Activated T-helper 1 cell treated with anti-CD3 and anti-CD28 coated beads, Interleukin-2, amount 50 U/mL, for 16 hours (primary cell): ENCODE measurements at places on chromosomes 2 and 18.

DNA sequence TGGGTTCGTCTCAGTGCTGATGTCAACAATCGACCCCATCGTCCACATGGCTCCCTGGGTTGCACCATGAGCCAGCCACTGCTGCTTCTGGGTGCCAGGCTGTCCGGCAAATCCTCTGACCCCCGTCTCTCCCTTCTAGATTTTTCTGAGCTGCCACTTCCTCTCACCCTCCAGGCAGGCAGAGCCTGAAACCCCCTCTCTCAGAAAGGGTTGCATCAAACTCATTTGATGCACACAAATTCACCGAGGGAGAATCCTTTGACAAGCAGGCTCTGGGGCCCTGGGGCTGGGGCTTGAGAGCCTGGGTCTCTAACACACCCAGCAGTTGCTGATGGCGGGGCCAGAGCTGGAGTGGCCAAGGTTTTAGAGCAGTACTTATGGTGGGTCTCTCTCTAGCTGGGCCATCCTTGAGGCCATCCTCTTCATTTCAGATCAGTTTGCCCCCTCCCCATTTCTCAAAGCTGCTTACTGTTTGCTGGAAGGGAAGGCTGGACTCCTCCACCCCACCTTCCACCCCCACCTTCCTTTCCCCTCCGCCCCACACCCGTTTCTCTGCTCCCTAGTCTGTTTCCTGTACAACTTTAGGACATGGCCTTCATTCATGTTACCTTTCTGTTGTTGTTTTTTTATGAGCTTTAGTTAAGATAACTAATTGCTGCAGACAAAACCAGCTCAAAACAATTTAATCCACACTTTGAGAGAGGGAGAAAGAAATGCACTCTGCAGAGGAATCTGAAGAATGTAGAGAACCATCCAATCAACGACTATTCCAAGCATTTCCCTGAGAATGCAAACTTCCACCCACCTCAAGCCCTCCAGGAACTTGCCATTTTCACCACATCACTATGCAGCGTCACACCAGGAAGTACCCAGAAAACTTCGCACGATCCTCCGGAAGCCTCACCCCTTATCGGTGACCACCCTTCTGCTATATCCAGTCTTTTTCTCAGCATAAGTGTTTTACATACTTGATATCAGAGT, 69.5 kb downstream of the ARL4C start:
- no peak for DNase-seq

DNA sequence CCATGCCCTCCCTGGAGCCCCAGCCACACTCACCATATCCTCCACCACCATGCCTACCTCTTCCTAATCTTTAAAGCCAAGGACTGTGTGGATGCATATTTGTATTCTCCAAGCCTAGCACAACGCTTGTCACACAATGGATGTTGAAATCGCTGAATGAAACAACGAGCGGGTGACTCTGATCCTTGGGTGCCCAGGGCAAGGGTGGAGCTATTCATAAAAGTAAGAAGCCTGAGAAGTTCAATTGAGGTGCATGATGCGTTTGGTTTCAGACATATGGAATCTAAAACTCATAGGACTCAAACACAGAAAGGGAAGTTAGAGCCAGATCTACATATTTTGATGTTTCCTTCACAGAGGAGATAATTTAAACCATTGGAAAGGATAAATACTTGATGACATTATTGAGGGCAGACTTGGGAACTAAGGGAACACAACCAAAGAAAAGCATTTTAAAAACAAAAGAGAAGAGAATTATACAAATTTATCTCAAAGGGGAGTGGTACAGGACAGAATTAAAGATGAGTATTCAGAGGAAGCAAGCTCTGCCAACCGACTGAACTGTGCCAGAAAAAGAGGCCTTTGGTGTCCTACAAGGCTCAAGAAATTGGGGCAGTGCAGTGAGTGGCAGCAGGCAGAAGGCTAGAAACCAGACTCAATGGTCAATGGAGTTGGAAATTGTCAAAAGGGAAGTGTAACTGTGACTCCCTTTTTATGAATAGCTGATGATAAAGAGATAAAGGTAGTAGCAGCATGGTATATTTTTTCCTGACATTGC, 200.6 kb upstream of the NCKAP5 start:
- DNase-seq, result no peak

DNA sequence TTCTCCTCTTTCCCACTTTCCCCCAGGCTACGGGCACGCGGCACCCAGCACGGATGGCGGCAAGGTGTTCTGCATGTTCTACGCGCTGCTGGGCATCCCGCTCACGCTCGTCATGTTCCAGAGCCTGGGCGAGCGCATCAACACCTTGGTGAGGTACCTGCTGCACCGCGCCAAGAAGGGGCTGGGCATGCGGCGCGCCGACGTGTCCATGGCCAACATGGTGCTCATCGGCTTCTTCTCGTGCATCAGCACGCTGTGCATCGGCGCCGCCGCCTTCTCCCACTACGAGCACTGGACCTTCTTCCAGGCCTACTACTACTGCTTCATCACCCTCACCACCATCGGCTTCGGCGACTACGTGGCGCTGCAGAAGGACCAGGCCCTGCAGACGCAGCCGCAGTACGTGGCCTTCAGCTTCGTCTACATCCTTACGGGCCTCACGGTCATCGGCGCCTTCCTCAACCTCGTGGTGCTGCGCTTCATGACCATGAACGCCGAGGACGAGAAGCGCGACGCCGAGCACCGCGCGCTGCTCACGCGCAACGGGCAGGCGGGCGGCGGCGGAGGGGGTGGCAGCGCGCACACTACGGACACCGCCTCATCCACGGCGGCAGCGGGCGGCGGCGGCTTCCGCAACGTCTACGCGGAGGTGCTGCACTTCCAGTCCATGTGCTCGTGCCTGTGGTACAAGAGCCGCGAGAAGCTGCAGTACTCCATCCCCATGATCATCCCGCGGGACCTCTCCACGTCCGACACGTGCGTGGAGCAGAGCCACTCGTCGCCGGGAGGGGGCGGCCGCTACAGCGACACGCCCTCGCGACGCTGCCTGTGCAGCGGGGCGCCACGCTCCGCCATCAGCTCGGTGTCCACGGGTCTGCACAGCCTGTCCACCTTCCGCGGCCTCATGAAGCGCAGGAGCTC, 35.4 kb downstream of the KCNK3 start:
- no peak for DNase-seq

DNA sequence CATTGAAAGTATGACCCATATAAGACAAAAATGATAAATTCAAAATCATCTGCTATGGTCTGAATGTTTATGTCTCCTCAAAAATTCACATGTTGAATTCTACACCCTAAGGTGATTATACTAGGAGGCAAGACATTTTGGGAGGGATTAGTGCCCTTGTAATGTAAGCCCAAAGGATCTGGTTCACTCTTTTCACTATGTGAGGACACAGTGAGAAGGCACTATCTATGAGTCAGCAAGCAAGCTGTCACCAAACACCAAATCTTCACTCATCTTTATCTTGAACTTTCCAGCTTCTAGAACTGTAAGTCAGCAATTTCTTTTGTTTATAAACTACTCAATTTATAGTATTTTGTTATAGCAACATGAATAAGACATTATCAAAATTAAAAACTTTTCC, 284.7 kb upstream of the ZC3H15 start:
- no peak for DNase-seq

DNA sequence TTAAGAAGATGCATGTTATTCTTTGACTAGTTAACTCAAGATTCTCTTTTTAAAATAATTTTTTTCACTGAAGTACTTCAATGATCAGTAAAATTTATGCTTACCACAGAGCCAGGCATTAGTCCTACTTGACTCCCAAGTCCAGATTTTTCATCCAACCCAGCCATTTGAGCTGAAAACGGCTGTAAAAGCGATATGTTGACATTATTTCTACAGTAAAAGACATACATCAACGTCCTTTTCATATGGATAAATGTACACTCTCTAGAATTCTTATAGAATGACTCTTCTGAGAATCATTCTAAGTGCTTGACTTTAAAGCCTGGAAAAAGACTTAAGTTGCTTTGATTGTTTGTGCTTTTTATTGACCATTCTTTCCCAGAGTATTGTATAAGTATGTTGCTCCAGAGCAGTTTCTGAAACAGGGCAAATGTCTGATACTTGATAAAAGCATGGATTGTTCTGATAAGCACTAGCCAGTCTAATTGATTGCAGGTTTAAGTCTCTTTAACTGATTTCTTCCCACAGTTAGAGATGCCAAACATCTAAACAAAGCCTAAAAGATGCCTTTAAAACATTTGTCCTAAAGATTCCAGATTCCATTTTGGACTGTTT, 90.9 kb downstream of the COL5A2 start:
- no peak for DNase-seq

GRCh38 chr18:2244641-2245040, 326.7 kb downstream of the METTL4 start:
- no peak for DNase-seq

DNA sequence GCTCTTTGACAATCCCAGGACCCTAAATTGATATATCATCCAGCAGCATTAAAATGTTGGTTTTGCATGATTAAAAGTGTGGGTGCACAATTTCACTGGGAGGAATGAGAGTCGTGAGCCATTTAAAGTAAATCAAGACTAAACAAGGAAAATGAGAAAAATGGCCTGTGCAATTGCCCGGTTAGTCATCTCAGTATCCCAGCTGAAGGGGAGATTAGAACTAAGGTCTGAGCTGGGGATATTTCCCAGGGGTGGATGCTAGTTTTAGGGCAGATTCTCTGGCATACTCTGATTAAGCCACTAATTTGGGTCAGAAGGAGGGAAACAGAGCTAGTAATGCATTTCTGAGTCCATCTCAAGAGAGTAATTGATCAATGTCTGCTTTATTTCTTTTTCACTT, 177.2 kb downstream of the EN1 start:
- no peak for DNase-seq

GRCh38 chr2:72378753-72379348, 231.2 kb upstream of the CYP26B1 start:
- no peak for DNase-seq

DNA sequence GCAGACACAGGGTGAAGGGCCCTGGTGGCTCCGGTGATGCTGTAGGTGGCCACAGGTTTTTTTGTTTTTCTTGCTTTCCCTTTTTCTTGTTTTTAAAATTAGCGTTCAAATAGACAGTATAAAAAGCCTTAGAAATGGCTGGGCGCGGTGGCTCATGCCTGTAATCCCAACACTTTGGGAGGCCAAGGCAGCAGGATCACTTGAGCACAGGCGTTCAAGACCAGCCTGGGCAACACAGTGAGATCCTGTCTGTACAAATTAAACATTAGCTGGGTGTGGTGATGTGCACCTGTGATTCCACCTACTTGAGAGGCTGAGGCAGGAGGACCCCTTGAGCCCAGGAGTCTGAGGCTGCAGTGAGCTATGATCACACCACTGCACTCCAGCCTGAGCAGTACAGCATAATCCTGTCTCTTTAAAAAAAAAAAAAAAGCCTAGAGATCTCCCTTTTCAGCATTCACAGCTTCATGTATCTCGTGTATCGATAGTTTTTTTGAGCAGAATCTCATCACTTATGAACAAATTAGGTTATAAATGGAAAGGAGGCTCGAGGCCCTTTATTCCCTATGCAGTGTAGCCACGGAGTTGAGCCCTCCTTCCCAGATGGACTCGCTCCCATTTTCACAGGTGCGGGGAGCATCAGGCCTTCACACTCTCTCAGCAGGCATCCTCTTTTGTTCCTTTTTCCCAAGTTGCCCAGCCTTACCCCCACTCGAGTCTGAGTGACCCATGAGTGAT, 50.8 kb downstream of the EMILIN2 start:
- DNase-seq, result no peak

DNA sequence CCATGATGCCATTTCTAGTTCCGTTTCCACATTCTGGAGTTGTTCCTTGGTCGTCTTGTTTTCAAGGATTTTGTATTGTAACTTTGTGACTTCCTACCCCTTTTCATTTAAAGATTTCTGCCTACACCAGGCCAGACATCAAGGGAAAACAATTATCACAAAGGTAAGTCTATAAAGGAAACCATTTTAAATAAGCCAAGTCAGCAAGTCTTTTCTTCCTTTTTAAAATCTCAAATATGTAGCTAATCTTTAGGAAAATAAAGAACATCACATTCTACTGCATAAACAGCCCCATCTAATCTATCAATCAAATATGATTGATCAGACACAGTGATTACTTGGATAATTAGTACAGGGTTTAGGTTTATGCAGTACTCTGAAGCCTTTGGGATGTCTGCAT, 35.8 kb upstream of the INSIG2 start:
- no peak for DNase-seq

GRCh38 chr18:57015451-57015850, 131.4 kb upstream of the BOD1L2 start:
- DNase-seq, result no peak

GRCh38 chr18:26506012-26506411, 42.3 kb downstream of the KCTD1 start:
- DNase-seq, result no peak

DNA sequence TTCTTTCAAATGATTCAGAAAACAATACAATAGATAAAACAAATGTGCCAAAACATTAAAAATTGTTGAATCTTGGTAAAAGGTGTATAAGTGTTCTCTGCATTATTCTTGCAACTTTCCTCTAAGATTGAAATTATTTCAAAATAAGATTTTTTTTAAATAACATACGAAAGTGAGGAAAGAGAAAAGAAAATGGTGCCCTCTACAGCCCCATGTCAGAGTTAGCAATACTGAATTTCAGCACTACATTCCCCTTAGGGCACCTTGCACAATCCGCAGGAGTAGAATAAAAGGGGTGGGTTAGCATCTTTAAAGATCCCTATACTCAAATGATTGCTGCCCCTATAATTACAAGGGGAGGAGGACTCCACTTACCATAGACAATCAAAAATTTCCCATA, 433.7 kb downstream of the BCL11A start:
- no peak for DNase-seq

GRCh38 chr2:224038049-224038829, 847 bp downstream of the SERPINE2 start:
- DNase-seq, result no peak

DNA sequence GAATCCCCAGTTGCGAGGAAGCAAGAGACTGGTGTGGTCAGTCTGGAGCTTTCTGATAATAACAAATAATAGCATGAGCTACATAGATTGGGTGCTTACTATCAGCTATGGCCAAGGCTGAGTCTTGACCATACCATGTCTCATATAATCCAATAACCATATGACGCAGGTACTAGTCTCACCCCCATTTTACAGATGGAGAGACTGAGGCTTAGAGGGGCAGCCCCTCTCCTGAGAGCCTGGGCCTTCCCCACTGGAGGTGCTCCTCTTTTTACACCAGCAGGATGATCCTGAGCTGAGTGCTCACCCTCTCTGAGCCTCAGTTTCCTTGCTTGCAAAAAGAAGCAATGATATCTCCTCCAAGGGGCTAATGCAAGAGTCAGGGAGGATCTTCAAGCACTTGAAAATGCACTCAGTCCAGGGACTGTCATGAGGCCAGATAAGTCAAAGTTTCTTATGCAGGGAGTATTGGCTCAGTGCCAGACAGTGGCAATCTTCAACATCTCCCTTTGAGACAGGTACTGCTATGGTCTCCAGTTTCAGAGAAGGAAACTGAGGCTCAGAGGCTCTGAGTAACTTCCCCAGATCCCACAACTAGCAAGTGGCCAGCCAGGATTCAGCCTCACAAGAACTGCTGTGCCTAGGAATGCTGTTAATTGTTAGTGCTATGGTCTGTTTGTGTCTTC, 149.7 kb downstream of the TFCP2L1 start:
- no peak for DNase-seq
